ENCODE measurements at places on chromosomes 13 and 19. TPM values are rescaled to one million over a fixed set of nuclear protein-coding genes. Genes with fewer than 3 reads are reported as not detected.

The COL5A3 gene
- polyA plus RNA-seq, result not detected

The SMIM44 gene
- polyA plus RNA-seq, result not detected

The DPF1 gene
- 0.24 TPM for polyA plus RNA-seq

The PRKCG gene
- polyA plus RNA-seq, result not detected

The ZNF829 gene
- polyA plus RNA-seq, result 3.6 TPM

The TSKS gene
- polyA plus RNA-seq, result 0.15 TPM

The KCNN1 gene
- not detected for polyA plus RNA-seq

The PLK5 gene
- not detected for polyA plus RNA-seq
